ENCODE measurements at places on chromosomes 5 and 9.

GRCh38 chr9:129093602-129094386, 12.9 kb downstream of the DOLPP1 start:
- no peaks in the 10 kb centered on the region for H3K27me3 ChIP-seq
- no peak overlapping the region for H3K27ac ChIP-seq
- no peak overlapping the region for H3K4me3 ChIP-seq
- peaks cover 65% of the 10 kb centered on the region for H3K36me3 ChIP-seq

- H3K4me3 ChIP-seq = no peak overlapping the region
- H3K36me3 ChIP-seq = no peaks in the 10 kb centered on the region
- no peak overlapping the region for H3K27ac ChIP-seq
Observed at GRCh38 chr9:3458806-3459475, 66.9 kb downstream of the RFX3 start.

DNA sequence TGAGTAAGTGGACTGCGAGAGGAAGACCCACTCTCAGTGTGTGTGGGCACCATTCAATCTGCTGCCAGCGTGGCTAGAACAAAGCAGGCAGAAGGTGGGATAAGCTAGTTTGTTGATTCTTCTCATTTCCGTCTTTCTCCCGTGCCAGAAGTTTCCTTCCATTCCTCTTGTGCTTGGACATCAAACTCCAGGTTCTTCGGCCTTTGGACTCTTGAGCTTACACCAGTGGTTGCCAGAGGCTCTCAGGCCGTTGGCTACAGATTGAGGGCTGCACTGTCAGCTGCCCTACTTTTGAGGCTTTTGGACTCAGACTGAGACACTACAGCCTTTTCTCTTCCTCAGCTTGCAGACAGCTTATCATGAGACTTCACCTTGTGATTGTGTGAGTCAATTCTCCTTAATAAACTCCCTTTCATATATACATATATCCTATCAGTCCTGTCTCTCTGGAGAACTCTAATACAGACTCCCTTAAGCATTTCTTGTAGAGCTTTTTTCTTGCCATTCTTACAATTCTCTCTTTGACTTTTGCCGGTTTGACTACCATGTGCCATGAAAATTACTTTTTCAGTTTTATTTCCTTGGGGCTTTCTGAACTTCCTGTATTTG, 494.9 kb downstream of the PRR16 start:
- H3K4me1 ChIP-seq = no peaks in the 10 kb centered on the region
- no peaks in the 10 kb centered on the region for H3K36me3 ChIP-seq
- H3K27me3 ChIP-seq = no peaks in the 10 kb centered on the region
- no peak overlapping the region for H3K4me3 ChIP-seq
- H3K27ac ChIP-seq = no peak overlapping the region

- H3K27me3 ChIP-seq = no peaks in the 10 kb centered on the region
- H3K36me3 ChIP-seq = no peaks in the 10 kb centered on the region
- H3K4me3 ChIP-seq = peak overlapping the region; percentile 73
- no peak for DNase-seq
- H3K4me1 ChIP-seq = peaks cover 19% of the 10 kb centered on the region
Observed at GRCh38 chr9:131098391-131099101, 2.2 kb downstream of the AIF1L start.

DNA sequence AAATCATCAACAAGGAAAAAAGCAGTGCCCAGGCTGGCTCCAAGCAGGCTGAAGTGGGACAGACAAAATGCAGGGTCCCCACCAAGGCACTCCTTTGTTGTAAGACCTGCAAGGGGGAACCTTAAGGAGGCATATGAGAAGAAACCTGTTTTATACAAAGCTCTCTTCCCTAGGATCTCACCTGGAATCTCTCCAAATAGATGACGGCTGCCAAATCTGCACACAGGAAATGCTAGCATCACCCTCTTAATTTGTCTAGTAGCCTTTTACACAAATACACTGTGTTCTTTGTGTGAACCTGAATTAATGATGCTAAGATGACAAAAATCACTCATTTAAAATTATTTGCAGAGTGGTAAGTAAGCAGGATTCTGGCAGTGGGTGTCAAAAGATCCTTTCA, 280.2 kb downstream of the SPOCK1 start:
- H3K27me3 ChIP-seq = no peaks in the 10 kb centered on the region
- H3K36me3 ChIP-seq = no peaks in the 10 kb centered on the region
- DNase-seq = no peak
- no peak overlapping the region for H3K27ac ChIP-seq
- H3K4me1 ChIP-seq = peaks cover 5% of the 10 kb centered on the region

DNA sequence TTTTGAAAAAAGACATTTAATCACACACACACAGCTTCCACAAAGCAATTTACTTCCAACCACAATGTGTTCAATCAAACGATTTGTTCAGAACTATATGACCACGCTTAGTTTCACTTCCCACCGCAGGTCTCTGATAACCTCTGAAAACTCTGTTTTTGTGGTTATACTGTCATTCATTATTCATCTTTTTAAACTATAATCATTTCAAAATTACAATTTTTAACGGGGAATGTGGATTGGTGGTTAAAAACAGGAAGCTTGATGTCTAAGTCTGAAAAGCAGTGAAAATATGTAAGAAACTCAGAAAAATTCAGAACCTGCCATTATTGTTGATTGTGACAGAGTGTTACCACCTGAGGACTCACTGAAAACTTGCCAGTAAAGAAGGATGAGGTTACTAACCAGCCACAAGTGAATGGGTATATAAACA, 12.7 kb upstream of the TMEM174 start:
- no peaks in the 10 kb centered on the region for H3K36me3 ChIP-seq
- no peak for DNase-seq

GRCh38 chr9:70091103-70091502, 47.5 kb downstream of the MAMDC2 start:
- peaks cover 5% of the 10 kb centered on the region for H3K4me1 ChIP-seq
- H3K4me3 ChIP-seq = no peak overlapping the region
- no peaks in the 10 kb centered on the region for H3K27me3 ChIP-seq
- no peak for DNase-seq

- DNase-seq = no peak
- H3K4me3 ChIP-seq = no peak overlapping the region
- no peak overlapping the region for H3K27ac ChIP-seq
- peaks cover 7% of the 10 kb centered on the region for H3K4me1 ChIP-seq
Observed at GRCh38 chr5:119409235-119409815, 43.0 kb upstream of the HSD17B4 start.

DNA sequence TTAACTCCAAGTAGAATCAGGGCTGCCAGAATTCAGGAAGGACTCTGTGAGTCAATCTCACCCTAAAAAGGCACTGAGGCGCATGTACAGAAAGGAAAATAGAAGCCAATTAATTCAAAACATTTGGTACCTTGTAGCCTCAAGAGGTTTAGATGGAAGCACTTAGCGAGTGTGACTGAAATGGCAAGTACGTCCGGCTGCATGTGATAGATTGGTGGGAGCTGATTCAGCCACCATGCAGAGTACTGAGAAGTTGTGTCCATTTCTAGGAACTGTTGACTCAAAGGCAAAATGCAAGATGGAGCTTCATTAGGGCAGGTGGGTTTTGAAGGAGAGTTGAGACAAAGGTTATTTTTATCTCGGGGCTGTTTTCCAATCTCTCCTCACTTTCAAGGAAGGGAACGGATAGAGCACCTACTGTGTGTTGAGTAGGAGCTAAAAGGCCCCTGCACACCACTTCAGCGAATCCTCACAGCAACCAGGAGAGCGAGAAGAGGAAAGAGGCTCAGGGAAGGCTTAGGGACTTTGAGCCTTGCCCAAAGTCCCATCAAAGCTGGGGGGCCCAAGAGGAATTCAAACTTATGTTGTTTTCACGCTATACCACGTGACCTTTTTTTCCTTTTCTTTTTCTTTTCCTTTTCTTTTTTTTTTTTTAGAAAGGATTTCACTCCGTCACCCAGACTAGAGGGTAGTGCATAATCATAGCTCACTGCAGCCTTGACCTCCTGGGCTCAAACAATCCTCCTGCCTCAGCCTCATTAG, 34.6 kb upstream of the CPEB4 start:
- H3K27me3 ChIP-seq = no peaks in the 10 kb centered on the region
- H3K36me3 ChIP-seq = no peaks in the 10 kb centered on the region
- no peak for DNase-seq
- no peak overlapping the region for H3K27ac ChIP-seq

DNA sequence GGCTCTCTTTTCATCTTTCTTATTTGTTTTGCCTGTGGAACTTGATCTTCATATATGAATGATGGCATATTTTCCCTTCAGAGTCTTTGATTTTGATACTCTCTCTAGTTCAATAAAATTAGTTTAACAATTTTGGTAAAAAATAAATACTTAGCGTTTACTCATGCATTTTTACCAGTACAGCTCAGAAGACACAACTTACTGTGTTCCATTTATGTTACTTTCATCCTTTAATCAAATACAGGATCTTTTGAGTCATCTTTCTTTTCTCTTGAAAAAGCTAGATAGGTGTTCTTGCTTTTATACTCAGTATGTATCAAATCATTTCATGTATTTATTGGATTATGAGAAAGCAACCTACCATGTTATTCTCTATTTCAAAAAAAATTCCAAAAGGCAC, 47.1 kb upstream of the RICTOR start:
- no peaks in the 10 kb centered on the region for H3K27me3 ChIP-seq
- DNase-seq = no peak
- H3K27ac ChIP-seq = no peak overlapping the region
- no peaks in the 10 kb centered on the region for H3K4me1 ChIP-seq
- H3K36me3 ChIP-seq = no peaks in the 10 kb centered on the region

GRCh38 chr5:154254896-154255295, 64.4 kb downstream of the GALNT10 start:
- H3K27me3 ChIP-seq = no peaks in the 10 kb centered on the region
- H3K36me3 ChIP-seq = no peaks in the 10 kb centered on the region
- no peak overlapping the region for H3K27ac ChIP-seq
- DNase-seq = no peak
- no peaks in the 10 kb centered on the region for H3K4me1 ChIP-seq

GRCh38 chr9:30970812-30971211, 1413.6 kb upstream of the ACO1 start:
- DNase-seq = no peak
- no peaks in the 10 kb centered on the region for H3K4me1 ChIP-seq
- H3K27ac ChIP-seq = no peak overlapping the region

- H3K27me3 ChIP-seq = no peaks in the 10 kb centered on the region
- H3K4me3 ChIP-seq = no peak overlapping the region
- no peak for DNase-seq
- H3K36me3 ChIP-seq = no peaks in the 10 kb centered on the region
- no peak overlapping the region for H3K27ac ChIP-seq
Observed at GRCh38 chr9:102841376-102841775, 153.8 kb upstream of the CYLC2 start.

- H3K27me3 ChIP-seq = peaks cover 5% of the 10 kb centered on the region
- no peak overlapping the region for H3K27ac ChIP-seq
- no peak for DNase-seq
- H3K4me3 ChIP-seq = no peak overlapping the region
Observed at GRCh38 chr5:178478370-178478769, 111.8 kb downstream of the COL23A1 start.

DNA sequence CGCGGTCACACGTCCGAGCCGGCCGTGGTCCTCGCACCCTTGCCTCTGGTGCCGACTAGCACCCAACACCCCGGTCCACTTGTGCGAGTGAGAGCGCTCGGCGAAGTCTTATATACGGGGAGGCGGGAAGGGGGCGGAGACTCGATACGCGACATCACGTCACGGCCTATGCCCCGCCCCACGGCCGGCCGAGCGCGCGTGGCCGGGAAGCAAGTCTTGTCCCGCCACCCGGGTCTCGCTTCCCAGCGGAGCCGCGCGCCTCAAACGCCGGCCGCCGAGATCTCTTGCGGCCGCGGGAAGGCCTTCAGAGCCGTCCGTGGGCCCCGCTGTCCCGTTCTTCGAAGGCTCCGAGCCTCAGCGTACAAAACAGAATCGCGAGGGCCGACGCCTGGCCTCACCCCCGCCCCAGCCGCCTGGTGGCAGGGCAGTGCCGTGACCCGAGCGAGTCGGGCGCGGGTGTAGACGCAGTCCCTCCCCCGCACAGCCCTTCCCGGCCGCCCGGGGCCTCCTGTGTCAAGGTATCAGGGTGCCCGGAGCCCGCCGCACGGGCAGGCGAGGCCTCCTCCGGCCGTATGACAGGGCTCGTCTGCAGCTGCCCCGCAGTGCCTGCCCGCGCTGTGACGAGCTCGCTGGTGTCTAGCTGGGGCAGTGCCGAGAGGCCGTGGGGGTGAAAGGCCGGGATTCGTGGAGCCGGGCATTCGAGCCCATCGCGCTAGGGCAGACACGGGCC, at the start of gene PLK2:
Gene PLK2, minus strand, starts transcription at position 85 of the 730 bp plus-strand sequence. CDS start 127 bp downstream, outside the sequence.
- no peaks in the 10 kb centered on the region for H3K27me3 ChIP-seq
- peak; percentile 72 for DNase-seq
- peaks cover 56% of the 10 kb centered on the region for H3K4me1 ChIP-seq
- H3K4me3 ChIP-seq = peak within 1 kb of the TSS; percentile 88

DNA sequence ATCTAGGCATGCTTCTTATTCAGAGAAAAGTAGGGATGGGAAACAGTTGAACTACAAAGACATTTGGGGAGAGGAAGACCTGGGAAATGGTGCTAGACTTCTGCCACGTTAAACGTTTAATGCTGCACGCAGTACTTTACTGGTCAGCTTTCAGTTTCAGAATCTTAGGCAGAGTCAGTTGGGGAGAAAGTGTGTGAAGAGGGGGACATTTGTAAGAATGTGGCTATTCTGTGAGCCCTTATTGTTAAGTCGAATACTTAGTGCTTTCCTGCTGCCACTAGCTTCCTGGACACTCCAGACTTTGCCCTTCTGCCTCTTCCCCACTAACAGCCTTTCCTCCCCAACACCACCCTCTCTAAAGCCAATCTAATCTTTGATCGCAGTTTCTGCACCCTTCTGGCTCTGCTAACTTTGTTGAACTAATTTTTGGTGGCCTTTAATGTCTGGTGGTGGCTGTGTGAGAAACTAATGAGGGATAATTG, 6.1 kb downstream of the CYSTM1 start:
- H3K27me3 ChIP-seq = no peaks in the 10 kb centered on the region
- no peak overlapping the region for H3K4me3 ChIP-seq
- H3K4me1 ChIP-seq = peaks cover 61% of the 10 kb centered on the region
- H3K36me3 ChIP-seq = no peaks in the 10 kb centered on the region
- peak overlapping the region; percentile 34 for H3K27ac ChIP-seq
- DNase-seq = no peak

DNA sequence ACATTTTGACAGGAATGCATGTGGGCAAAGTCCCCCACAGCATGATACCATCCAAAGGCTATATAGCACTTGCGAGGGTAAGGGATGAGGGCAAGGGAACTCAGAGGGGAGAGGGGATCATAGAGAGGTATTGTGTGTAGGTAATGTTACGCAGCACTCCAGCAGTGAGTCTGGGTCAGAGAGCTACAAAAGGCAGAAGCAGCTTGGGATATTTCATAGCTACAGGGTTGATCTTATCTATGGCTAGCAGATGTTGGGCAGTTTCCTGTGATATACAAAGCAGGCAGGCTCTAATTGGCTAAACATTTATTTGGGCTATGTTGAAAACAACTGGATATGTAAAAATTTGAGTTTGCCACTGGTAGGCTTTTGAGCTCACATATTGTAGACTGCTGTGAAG, 17.8 kb upstream of the SLCO4C1 start:
- H3K27me3 ChIP-seq = no peaks in the 10 kb centered on the region
- no peak for DNase-seq
- no peaks in the 10 kb centered on the region for H3K4me1 ChIP-seq
- H3K36me3 ChIP-seq = no peaks in the 10 kb centered on the region

DNA sequence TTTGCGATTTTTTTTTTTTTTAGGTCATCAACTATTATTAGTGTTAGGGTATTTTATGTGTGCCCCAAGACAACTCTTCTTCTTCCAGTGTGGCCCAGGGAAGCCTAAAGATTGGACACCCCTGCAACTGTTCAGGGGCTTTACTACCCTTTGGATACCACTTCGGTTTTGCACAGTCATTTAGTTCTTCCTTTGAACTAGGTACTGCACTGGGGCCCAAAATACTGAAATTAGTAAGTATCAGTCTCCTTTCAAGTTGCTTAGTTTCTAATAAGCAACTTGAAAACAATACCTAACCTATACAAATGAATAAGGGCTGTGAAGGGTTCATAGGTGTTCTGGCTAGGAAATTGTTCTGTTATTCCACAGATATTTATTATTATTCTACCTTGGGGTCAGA, 45.3 kb downstream of the CWC27 start:
- H3K36me3 ChIP-seq = peaks cover 22% of the 10 kb centered on the region
- no peak overlapping the region for H3K4me3 ChIP-seq
- no peak overlapping the region for H3K27ac ChIP-seq
- no peaks in the 10 kb centered on the region for H3K4me1 ChIP-seq

Data from esophagus squamous epithelium (tissue), 5 donors.